Neural crest cell (in vitro differentiated cells): ENCODE measurements at places on chromosomes 1 and 21. TPM values are rescaled to one million over a fixed set of nuclear protein-coding genes. Genes with fewer than 3 reads are reported as not detected.

MNDA gene
- not detected in 2 replicates for total RNA-seq

KCNC4 gene
- total RNA-seq = 4.5 and 5.9 TPM in 2 replicates

DNA sequence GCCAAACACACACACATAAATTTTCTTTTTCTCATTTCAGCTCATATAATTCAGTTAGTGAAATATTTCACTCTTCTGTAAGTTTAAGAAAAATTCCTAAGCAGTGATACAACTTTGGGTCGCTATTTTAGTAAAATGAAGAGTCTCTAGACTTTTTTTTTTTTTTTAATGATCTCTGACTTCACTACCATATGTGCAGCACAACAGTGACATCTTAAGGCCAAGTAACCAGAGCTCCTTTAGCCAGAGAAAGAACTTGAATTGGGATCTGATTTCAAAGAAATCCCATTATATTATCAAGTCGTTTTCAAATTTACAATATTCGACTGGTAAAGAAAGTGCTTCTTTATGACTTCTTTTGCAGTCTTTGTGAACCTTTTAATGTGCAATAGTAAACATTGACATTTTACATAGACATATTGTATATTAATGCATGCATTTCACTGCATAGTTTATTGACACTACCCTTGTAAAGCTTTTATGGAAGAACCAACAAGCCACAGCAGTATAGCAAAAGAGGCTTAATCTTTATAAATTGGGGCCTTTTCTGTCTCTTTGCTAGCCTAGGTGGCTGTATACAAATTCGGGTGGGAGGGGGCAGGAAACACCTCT, 62.2 kb downstream of the LRRC40 start:
- no peak for DNase-seq

DNA sequence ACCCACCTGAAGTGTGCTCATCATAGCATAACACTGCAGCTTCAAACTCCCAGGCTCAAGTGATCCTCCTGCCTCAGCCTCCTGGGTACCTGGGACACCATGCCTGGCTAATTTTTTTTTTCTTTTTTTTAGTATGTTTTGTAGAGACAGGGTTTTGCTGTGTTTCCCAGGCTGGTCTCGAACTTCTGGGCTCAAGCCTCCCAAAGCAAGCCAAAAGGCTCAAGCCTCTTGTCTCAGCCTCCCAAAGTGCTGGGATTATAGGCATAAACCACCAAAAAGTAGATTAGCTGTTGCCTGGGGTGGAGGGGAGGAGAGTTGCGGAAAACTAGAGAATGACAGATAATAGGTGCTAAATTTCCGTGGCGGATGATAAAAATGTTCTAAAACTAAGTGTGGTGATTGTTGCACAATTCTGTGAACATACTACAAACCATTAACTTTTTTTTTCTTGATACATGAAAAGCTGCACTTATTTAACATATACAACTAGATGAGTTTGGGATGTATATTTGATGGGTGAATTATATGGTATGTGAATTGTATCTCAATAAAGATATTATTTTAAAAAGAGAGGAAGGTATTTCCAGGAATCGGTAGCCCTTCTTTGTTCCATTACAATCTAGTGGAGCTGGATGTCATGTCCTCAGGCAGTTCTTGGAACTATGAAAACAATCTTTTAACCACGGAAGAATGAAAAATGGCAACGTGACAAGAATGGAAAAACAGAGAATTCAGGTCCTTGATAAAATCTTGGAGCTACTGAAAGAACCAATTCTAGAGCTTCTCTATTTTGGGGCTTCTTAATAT, 27.3 kb upstream of the MED18 start:
- DNase-seq = no peak

DNA sequence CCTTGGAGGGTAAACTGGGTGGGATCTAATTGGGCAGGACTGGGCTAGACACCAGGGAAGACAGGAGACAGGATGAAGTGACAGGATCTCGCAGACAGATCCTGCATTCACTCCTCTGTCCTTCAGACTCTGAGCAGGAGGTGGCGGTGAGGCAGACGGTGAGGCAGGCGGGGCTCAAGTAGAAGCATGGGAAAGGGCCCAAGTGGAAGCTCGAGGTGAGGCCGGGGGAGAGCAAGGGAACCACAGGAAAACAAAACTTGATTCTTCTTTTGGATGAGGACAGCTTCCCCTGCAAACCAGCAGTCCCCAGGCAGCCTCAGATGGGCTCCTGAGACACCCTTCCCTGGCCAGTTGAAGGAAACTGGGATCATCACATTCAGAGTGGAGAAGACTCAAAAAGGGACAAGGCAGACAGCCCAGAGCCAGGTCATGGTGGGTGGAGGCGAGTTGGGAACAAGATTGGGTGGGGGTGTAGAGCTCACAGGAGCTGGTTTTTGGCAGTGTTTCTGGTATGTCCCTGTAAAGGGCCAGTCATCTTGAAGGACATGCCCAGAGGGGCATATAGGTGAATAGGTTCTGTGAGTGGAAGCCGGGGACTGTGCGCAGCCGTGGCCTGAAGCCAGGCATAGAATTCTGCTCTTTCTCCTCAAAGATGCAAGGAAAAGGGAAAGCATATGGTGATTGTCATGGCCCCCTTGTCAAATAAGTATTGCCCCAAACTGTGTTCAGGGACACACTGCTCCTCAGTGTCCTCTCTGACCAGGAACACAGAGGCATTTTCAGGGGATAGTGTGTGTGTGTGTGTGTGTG, 18.0 kb downstream of the INKA2 start:
- DNase-seq = no peak
